Type B pancreatic cell (in vitro differentiated cells): ENCODE measurements at places on chromosomes 3 and 15. TPM values are rescaled to one million over a fixed set of nuclear protein-coding genes. Genes with fewer than 3 reads are reported as not detected.

The RTF1 gene
- 39.8 and 54.4 TPM in 2 replicates for total RNA-seq

DNA sequence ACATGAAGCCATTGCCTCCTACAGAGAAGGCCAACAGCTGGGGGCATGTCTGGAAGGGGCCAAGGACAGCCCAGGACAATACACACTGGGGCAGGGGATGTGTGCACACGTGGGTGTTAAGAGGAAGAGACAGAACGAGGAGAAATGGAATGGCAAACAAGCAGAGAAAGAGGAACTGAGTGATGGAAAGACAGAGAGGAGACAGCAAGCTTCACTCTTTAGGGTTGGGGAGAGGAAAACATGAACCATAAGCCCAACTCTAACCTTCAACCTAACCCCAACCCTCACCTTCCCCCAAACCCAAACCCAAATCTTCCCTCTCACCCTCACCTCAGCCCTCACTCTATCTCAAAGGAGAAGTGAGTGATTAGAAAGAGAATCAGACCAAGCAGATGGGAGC, 11.9 kb upstream of the PARL start:
- H3K4me3 ChIP-seq, result no peak overlapping the region
- no peak overlapping the region for H3K27ac ChIP-seq
- H3K4me1 ChIP-seq, result no peaks in the 10 kb centered on the region
- peaks cover 37% of the 10 kb centered on the region for H3K27me3 ChIP-seq
- no peaks in the 10 kb centered on the region for H3K36me3 ChIP-seq
- no peak for DNase-seq

- peaks cover 11% of the 10 kb centered on the region for H3K4me1 ChIP-seq
- no peak overlapping the region for H3K27ac ChIP-seq
- peaks cover 8% of the 10 kb centered on the region for H3K27me3 ChIP-seq
- no peak for DNase-seq
These were observed 63.8 kb upstream of the SNRK start for GRCh38 chr3:43222590-43222989.

DNA sequence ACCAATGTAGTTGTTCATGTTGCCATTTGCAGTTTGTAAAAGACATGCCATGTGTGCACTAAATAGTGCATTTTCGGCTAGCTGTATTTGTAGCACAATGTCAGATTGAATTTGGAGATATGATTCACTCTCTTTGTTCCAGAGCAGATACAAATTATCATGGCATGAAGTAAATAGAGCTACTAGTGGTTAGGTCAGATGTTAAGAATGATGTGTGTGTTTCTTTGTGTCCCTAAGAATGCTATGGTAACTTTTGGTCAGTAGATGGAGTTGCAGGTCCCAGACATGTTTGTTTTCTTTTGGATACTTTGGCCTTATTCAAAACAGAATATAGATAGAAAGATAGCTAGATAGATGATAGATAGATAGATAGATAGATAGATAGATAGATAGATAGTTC, 595.8 kb downstream of the NLGN1 start:
- H3K4me3 ChIP-seq, result no peak overlapping the region
- H3K27ac ChIP-seq, result no peak overlapping the region
- H3K4me1 ChIP-seq, result peaks cover 11% of the 10 kb centered on the region
- DNase-seq, result no peak
- no peaks in the 10 kb centered on the region for H3K36me3 ChIP-seq

DNA sequence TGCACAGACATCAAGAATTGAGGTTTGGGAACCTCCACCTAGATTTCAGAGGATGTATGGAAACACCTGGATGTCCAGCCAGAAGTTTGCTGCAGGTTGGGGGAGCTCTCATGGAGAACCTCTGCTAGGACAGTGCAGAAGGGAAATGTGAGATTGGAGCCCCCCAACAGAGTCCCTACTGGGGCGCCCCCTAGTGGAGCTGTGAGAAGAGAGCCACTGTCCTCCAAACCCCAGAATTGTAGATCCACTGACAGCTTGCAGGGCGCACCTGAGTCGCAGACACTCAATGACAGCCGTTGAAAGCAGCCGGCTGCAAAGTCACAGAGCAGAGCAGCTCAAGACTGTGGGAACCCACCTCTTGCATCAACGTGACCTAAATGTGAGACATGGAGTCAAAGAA, 34.6 kb upstream of the EPHA6 start:
- no peaks in the 10 kb centered on the region for H3K36me3 ChIP-seq
- DNase-seq, result no peak
- no peaks in the 10 kb centered on the region for H3K4me1 ChIP-seq
- H3K27me3 ChIP-seq, result no peaks in the 10 kb centered on the region
- H3K4me3 ChIP-seq, result no peak overlapping the region
- H3K27ac ChIP-seq, result no peak overlapping the region

GRCh38 chr15:34179234-34179633, 30.7 kb downstream of the KATNBL1 start:
- no peak for DNase-seq
- H3K4me1 ChIP-seq, result peaks cover 5% of the 10 kb centered on the region
- H3K4me3 ChIP-seq, result no peak overlapping the region
- H3K36me3 ChIP-seq, result peaks cover 28% of the 10 kb centered on the region
- H3K27ac ChIP-seq, result no peak overlapping the region
- H3K27me3 ChIP-seq, result no peaks in the 10 kb centered on the region

DNA sequence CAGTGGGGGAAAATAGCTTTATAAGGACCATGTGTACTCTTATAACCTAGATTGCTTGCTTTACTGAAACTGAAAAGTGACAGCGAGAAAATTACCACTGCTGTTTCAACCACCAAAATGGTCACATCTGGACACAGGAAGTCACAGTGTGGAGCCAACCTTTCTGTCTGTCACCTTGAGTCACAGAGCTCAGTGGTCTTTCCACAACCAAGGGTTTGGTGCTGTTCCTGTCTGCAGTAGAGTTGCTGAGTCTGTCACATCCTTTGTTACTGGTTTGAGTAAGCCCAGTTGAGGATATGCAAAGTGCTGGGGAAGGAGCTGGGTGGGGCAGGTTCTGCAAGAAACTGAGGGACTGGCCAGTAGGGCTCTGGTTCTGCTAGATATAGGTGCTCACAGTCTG, 139.1 kb upstream of the EIF1B start:
- DNase-seq, result no peak
- H3K4me1 ChIP-seq, result no peaks in the 10 kb centered on the region
- peaks cover 18% of the 10 kb centered on the region for H3K27me3 ChIP-seq
- no peak overlapping the region for H3K4me3 ChIP-seq
- no peak overlapping the region for H3K27ac ChIP-seq

DNA sequence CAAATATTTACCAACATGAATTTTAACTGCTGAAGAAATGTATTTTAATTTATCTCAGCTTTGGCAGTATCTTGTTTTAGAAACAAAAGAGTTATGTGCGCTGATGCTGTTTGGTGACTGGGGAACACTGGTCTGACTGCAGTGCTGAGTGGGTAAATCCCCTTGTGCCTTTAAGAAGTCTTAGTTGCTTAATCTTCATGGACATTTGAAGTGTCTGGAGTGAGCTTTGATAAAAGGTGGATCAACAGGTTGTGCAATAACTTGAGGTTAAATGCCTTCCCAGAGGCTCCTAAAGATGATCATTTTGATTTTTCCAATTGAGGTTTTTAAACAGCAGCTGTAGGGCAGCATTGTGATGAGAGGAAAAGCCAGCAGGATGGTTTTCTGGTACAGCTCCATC, 68.7 kb downstream of the TP63 start:
- H3K27ac ChIP-seq, result no peak overlapping the region
- H3K4me1 ChIP-seq, result peaks cover 5% of the 10 kb centered on the region
- H3K4me3 ChIP-seq, result no peak overlapping the region
- no peak for DNase-seq

GRCh38 chr3:102124282-102124681, 275.0 kb downstream of the NFKBIZ start:
- H3K4me1 ChIP-seq, result no peaks in the 10 kb centered on the region
- no peak overlapping the region for H3K4me3 ChIP-seq
- H3K27ac ChIP-seq, result no peak overlapping the region
- no peaks in the 10 kb centered on the region for H3K27me3 ChIP-seq

GRCh38 chr3:124834723-124835718, 52.1 kb downstream of the ITGB5 start:
- H3K27me3 ChIP-seq, result no peaks in the 10 kb centered on the region
- H3K27ac ChIP-seq, result peak overlapping the region; percentile 94
- no peak for DNase-seq
- H3K36me3 ChIP-seq, result peaks cover 11% of the 10 kb centered on the region
- peak overlapping the region; percentile 76 for H3K4me3 ChIP-seq

DNA sequence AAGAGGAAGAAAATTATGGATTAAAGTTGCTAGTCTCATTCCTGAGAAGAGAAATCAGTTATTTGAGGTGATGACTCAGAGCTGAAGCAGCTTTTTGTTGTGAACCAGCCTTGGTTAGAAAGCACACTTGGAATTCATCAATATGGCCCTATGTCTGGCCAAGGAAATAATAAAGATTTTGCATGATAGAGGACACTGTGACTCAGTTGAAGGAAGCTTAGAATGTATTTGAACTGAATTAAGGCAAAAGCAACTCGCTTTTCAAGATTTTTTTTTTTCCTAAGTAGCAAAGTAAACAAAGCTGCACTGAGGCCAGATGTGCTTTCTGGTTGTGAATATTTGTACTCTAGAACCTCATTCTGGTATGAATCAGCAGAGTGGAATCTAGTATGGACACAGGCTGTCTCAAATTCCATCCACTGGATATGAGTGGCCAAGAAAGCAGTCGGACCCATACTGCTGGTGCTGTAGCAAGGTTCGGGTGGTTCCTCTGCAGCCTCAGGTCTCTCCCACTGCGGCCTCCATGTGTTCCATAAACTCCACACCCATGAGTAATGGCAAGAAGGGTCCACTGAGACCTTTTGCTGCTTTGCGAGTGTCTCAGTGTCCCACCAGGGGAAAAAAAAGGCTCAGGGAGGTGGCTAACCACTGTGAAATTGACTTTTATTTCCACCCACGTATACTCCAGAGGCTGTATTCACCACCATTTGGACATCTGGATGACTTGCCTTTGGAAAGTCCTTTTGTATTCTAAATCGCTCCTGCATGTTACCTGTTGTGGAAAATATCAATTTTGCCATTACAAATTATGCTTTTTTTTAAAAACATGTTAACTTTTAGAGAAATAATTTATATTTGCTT, 53.1 kb downstream of the TGFBR2 start:
- peak overlapping the region; percentile 38 for H3K27ac ChIP-seq
- peak overlapping the region; percentile 29 for H3K4me3 ChIP-seq
- H3K36me3 ChIP-seq, result peaks cover 52% of the 10 kb centered on the region
- H3K27me3 ChIP-seq, result peaks cover 3% of the 10 kb centered on the region
- peaks cover 33% of the 10 kb centered on the region for H3K4me1 ChIP-seq

DNA sequence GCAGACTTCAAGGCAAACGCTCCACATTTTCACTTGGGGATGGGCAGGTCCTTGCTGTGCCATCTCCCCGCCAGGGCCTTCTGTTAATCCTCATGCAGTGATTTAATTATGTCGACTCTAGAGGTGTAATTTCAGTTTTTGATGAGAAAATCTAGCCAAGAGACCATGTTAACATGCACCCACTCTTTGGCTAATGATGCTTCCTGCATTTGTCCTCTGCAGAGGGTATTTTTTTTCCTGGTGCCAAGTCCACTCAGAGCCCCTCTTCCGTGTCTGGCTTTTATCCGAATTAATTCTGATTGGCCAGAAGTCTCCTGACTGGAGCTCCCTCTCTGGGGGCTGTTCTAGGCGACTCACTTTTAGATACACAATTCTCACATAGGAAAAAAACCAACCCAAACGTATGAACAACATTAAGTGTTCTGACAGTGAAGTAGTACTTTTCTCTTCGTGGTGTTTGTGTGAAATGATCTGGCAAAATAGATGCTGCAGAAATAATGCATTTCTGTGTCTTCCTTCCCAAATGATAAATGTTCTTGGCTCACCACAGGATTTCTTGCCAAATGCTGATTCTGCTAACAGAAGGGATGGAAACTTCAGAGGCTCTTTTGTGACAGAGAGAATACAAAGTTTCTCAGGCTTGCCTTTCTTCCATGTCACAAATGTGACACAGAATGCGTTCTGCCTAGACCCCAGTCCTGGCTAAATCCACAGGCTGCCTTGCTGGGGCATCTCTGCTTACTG, 190.0 kb downstream of the CACNA2D3 start:
- DNase-seq, result no peak
- peaks cover 9% of the 10 kb centered on the region for H3K27me3 ChIP-seq
- H3K4me3 ChIP-seq, result no peak overlapping the region

DNA sequence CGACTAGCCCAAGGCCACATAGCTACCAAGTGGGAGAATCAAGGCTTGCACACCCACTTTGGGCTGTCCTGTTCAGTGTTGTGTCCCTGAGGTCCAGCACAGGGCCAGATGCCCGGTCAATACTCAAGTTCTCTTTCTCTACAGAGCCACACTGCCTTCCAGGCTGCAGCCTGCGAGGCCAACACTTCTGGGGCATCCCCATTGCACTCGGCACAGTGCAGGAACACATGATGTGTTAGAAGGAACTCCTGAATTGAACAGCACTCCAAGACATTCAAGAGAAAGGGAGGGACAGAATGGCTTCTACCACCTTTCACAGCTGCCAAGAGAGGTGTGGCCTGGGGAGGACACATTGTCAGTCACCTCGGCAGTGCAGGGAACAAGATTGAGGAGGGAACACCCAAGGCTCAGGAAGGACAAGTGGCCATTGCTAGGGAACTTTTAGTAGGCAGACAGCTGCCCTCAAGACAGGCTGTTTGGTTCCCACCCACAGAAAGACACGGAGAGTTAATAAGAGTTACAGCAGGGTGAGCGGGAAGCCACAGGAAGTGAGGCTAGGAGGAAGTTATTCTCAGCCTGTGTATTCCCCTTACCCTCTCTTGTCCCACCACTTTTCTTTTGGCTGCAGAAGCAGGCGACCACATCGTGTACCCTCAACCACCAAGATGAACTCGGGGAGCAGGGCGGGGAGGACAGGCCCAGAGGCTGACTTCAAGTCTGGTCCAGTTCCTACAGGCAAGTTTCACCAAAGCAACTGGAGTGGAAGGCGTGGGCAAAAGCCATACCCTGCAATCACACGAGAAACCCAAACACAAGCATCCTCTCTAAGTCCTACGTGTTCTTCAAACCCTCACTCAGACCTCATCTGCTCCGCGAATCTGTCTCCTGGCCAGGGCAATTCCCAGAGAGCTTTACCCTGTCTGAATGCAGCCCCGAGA, 69.4 kb downstream of the SRGAP3 start:
- H3K36me3 ChIP-seq, result peaks cover 7% of the 10 kb centered on the region
- no peaks in the 10 kb centered on the region for H3K27me3 ChIP-seq
- no peak for DNase-seq
- H3K27ac ChIP-seq, result no peak overlapping the region
- no peak overlapping the region for H3K4me3 ChIP-seq

DNA sequence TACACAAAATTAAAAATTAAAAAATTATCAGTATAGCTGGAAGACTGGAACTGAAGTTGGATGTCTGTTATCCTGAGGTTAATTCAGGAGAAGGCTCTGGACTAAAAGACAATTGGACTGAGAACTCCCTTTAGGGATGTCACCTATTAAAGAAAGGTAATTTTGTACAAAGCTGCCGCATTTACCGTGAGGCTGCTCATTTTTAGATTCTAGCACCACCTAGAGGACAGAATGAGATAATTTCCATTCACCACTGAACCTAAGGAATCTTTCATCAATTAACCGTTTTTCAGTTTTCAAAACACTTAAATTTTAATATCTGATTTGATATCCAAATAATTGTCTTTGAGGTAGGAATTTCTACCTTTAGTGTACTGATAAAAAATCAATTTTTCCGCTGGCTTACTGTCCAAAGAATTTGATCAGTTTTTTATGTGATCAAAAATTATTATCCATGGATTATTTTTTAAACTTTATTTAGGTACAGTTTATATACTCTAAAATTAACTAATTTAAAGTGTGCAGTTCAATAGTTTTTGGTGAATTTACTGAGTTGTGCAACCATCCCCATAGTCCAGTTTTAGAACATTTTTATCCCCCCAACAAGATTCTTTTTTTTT, 106.7 kb upstream of the TNIK start:
- H3K27ac ChIP-seq, result no peak overlapping the region
- no peak for DNase-seq
- no peaks in the 10 kb centered on the region for H3K36me3 ChIP-seq
- H3K4me3 ChIP-seq, result no peak overlapping the region
